IPS DF 19.7 (cell line): ENCODE measurements at places on chromosomes 5 and 9.
A peak's percentile ranks its signal among the peaks of the same experiment; 100 is the strongest.

DNA sequence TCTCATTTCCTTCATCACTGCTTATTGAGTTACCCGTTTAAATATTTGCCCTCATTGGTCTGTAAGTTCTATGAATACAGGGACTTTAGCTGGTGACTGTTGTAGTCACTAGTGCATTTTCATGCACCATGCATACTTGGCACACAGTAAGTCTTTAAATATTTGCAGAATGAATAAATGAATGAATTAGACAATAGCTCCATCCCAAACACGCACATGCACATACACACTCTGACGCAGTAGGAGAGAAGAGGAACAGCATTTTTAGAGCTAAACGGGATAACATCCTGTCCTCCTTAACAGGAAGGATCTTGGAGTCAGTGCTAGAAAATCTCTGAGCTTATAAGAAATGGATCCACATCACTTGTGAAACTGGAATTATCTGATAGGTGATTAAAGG lies 447.7 kb downstream of the KIF4B start:
- DNase-seq = no peak

DNA sequence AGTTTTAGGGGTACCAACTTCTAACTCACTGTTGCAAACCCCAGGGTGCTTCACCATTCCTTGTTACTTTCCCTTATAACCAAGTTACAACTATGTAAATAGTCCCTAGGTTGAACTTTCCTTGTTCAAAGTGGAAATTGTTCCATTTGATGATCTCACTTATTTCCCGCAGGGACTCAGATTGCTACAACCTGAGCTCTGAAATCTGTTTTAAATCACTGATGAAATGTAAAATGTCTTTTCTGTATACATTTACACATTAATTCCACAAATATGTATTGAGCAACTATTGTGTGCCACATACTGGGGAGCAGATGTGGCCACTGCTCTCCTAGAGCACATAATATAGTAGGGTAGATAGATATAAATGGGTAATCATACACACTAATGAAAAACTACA lies 69.1 kb upstream of the TARS1 start:
- no peak for DNase-seq

DNA sequence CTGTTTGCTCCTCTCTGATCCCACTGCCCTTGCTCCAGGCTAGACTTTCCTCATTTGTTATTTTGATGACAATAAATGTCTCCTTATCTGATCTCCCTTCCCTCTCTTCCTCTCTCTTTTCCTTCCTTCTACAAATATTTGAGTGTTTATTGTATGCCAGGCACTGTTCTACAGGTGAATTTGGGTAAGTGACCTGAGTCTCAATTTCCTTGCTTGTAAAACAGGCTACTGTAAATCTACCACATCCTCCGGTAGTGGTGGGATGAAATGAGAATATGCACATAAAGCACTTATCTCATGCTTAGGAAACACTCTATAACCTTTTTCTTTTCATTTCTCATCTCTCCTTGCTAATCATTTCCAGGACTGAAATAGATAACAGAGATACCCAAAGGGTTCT lies 86.4 kb downstream of the HMHB1 start:
- DNase-seq = no peak

GRCh38 chr9:89531766-89532165 lies 33.9 kb upstream of the SEMA4D start:
- no peak for DNase-seq

DNA sequence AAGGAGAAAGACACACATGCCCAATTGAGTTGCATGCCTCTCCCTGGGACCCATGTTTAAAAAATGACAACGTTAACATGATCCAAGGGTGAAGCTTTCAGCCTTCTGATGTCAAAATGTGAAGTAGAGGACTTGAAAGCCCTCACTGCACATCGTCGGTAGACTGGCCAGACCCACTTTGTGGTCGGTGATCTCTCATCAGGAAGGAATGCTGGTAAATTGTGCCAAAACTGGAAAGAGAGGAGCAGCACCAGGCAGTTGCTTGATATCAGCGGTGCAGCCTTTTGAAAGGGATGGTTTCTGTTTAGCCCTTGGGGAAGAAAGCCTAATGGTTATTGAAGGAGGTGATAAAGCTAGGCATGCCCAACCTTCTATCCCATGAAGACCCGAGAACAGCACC lies 125.3 kb upstream of the MARCHF11 start:
- no peak for DNase-seq

GRCh38 chr9:116490321-116490720 lies 196.8 kb upstream of the TRIM32 start:
- DNase-seq = no peak

- peak; percentile 73 for DNase-seq
Measured at GRCh38 chr9:116800885-116801284, 113.8 kb downstream of the TRIM32 start.

DNA sequence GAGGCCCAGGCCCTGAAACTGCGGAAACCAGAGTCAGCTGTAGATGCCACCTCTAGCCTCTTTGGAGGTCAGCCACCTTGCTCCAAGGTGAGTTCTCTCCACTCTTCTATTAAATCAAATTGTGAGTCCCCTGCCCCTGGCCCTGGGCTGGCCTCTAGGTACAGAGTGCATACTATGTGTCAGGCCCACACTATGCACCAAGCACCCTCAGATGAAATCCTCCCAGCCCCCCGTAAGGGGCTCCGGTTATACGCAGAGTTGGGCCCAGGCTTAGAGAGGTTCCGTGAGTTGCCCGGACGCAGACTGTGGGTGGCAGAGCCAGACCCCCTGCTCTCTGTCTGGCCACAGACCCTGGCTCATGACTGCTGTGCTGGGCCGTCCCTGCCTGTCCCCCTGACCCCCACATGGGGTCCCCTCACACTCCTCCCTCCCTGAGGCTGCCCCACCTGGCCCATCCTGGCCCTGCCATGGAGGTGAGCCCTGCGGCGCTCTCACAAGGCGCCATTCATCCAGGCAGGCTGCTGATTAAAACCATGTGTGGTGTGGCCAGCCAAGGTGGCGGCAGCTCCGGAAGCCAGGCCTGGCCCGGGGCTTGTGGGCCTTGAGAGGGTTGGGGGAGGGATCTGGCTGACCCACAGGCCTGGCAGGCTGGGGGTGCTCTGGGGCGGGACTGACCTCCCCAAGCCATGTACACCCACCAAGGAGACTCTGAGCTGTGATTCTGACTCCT lies 65.5 kb upstream of the SYNPO start:
- no peak for DNase-seq

DNA sequence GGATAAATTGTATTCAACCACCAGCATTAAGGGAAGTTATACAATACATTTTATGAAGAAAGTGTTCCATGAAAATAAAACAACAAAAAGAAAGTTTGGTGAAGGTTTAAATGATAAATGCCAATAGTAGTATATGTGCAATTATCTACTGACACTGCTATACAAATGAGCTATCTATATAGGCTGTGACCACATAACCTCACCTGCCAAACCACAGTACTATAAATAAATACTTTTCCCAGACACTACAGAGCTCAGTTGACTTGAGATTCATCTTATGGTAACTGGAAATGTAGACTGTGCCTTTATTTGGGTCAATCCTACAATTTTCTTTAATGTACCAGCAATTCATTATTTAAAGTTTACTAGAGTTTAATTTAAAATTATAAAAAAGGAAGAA lies 81.0 kb upstream of the CCDC152 start:
- DNase-seq = no peak

- no peak for DNase-seq
Measured at GRCh38 chr9:4994166-4994890, 9.3 kb downstream of the JAK2 start.

DNA sequence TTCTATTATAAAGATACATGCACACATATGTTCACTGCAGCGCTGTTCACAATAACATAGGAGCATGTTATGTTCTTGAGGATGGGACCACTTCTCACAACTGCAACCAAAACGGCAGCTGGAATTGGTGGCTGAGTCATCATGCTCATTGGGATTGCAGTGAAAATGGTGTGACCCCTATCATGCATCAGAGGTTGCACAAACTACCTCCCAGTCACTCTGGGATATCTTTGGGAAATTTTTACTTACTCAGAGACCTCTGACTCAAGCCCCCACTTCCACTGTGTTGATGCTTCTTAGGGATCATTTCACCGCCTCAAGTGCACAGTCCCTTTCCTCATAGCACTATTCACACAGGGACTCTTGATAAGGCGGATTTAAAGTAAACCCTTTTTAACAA lies 474.1 kb downstream of the BNC2 start:
- DNase-seq = no peak

GRCh38 chr5:73447530-73448462 lies 781 bp downstream of the FOXD1 start:
- DNase-seq = no peak

- DNase-seq = no peak
Measured at GRCh38 chr5:35164860-35165542, 65.3 kb downstream of the PRLR start.
